Epithelial cell of esophagus (primary cell): ENCODE measurements at places on chromosomes 6 and 20.

DNA sequence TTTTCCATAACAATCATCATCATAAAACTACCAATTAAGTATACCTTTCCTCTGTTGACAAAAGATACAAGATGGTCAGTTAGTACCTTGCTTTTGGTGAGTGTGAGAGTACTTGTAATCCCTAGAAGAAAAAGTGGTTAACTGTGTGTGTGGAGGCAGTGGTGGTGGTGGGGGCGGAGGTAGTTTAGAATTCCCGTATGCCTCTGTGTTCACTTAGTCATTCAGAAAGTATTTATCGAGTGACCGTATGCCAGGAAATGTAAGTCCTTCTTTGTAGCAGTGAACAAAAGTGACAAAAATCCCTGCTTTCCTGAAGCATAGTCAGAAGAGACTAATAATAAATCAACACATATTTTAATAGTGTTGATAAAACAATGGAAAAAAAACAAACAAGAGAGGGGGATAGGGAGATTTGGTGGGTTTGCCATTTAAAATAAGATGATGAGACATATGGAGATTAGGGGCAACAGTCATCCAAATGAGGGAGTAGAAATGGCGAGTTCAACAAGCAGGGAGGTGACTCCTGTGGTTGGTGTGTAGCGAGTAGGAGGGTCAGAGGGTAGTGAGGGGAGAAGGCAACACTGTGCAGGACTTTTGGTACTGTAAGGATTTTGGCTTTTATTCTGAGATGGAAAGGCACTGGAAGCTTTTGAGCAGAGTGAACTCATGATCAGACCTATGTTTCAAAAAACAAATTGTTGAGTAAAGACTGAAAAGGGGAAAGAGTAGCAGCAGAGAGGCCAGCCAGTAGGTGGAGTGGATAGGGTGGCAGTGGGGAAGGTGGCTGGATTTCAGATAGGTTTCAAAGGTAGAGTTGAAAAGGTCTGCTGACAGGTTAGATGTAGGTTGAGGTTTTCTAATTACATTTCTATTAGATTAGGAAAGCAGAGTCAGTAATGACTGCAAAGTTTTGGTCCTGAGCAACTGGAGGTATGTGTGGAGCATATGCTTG lies 40.3 kb upstream of the SIM1 start:
- peak; percentile 64 for DNase-seq

- DNase-seq: no peak
Observed at GRCh38 chr6:155454471-155454870, 1.2 kb downstream of the NOX3 start.

DNA sequence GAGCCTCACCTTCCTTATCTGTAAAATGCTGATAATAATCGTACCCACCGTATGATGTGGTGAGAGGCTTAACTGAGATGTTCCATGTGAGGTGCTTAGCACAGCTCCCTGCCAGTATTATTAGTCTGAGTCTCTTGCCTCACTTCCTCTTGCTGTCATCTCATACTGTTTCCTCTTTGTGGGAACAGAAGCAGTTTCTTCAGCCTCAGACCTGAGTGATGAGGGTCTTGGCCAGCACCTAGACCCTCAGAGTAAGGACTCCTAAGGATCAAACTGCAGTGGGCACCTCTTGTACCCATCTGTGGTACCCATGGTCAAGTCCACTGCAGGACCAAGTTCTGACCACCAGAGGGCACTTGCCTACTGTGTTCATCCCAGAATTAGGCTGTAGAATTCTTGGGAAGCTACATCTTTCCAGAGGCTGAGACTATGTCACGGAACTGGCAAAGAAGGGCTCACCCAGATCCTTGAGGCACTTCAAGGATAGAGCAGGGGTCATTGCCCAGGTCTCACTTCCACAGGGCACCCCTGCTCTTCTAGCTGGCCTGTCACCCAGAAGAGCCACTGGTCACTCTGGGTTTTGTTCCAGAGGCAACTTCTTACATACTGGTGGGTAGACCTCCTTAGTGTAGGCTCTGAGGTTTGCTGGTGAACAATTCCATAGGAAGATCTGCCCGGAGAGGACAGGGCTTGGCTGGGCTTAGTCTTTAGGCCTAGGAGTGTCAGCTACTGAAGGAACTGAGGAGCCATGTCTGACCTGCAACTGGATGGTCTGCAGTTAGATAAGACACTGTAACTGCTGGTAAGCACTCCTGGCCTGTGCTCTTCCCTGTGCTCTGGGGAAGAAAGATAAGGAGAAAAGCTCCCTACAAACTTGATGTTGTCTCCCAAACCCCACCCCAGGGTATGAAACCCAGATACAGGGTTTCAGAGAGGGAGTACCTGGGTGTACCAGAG lies 20.6 kb upstream of the SGK2 start:
- peak; percentile 58 for DNase-seq

GRCh38 chr20:23153696-23154341 lies 67.7 kb upstream of the CD93 start:
- peak; percentile 39 for DNase-seq
